ENCODE measurements at places on chromosomes 4 and X. TPM values are rescaled to one million over a fixed set of nuclear protein-coding genes. Genes with fewer than 3 reads are reported as not detected.
A peak's percentile ranks its signal among the peaks of the same experiment; 100 is the strongest.

GRCh38 chrX:40844471-40844870 is 109.1 kb upstream of the MED14 start:
- no peak for DNase-seq

DNA sequence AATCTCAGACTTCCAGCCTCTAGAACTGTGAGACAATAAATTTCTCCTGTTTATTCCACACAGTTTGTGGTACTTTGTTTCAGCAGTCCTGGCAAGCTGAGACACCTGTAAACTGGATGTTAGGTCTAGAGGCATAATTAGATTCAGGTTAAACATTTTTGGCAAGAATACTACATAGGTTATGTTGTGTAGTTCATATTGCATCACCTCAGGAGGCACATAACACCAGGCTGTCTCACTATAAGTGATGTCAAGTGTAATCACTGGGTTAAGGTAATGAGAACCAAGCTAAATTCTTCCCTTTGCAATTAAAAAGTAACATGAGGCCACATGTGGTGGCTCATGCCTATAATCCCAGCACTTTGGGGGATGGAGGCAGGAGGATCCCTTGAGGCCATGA is 214.2 kb downstream of the ZNF674 start:
- no peak for DNase-seq

GRCh38 chr4:119315036-119315435 is 6.9 kb downstream of the FABP2 start:
- DNase-seq, result no peak

DNA sequence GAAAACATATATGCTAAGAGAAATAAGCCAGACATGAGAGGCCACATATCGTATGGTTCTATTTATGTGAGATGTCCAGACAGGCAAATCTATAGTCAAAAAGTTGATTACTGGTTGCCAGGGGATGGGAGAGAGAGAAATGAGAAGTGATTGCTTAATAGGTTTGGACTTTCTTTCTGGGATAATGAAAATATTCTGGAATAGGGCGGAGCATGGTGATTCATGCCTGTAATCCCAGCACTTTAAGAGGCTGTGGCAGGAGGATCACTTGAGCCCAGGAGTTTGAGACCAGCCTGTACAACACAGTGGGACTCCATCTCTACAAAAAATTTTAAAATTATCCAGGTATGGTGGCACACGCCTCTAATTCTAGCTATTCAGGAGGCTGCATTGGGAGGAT is 22.4 kb downstream of the RBM47 start:
- DNase-seq, result no peak

GRPR gene
- 0.40 TPM for total RNA-seq

- DNase-seq, result no peak
Measured at GRCh38 chrX:111568817-111569216, 57.4 kb downstream of the SERTM2 start.

GRCh38 chr4:113587640-113588275 is 173.8 kb downstream of the CAMK2D start:
- no peak for DNase-seq

GRCh38 chr4:96912716-96913115 is 1072.8 kb downstream of the PDHA2 start:
- DNase-seq, result no peak

DNA sequence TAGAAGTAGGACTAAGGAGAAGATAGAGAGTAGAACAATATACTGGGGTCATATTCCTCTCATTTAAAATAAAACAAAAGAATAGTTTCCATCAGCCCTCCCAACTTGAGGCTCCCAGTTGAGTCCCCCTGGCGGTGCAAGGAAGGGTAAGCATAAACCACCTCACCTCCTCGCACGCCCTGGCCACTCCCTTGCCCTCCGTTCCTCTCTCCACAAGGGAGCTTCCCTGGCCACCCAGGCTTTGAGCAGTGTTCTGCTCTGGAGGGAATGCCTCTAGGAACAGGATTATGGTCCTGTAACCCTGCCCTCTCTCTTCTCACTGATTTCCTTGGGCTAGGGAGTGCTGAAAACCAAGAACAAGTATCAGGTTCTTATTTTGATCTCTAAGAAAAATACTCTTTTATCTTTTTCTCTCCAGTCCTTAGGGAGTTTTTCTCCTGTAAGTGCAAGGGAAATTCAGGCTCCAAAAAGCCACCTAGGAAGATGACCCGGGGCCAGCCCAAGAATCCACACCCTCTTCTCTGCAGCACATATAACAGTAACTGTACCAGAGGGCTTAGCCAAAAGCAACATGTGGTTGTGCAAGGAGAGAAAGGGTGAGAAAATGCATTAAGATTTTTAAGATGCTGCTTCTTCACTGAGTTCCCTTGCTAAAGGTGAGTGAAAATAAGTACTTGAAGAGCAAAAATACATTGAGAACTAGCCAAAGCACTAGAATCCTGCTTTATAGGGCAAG is 69.9 kb downstream of the USP38 start:
- DNase-seq, result no peak

SLIT2 gene
- total RNA-seq, result 6.0 TPM

DNA sequence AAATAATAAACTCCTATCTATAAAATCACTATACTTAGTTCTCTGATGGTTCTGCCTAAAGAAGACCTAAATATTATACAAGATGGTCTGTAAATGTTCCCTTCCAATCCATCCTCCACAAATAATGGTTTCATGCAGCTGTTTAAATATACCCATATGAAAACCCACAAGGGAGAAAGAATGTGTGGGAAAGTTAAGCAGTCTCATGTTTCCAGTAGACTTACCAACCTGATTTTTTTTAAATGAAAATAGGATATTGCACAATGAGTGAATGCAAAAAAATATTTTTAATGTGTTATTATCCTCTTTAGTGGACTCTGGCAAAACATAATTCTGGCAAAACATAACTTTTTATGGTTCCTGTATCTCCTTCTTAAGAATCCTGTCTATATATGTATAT is 23.3 kb downstream of the CAMK2D start:
- no peak for DNase-seq

DNA sequence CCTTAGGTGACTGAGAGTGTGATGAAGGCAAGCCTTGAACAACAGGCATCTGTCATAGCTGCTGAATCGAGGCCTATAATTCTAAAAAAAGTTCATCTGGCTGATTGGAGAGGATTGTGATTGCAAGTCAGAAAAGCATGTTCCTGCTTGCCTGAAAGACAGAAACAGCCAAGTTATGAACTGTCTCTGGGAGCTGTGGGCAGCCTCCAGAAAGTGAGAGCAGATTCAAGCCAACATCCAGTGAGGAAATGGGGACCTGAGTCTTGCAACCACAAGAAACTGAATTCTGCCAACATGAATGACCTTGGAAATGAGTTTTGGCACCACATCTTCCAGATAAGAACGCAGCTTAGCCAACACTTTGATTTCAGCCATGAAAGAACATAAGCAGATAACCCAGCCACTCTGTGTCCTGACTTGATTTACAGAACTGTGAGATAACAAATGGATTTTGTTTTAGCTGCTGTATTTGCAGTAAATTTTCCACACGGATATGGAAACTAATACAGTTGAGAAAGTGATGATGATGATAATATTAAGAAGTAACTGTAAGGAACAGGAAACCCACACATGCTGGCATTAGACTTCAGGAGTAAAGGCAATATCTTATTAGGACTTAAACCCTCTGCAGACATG is 240.3 kb upstream of the NDST3 start:
- no peak for DNase-seq

DNA sequence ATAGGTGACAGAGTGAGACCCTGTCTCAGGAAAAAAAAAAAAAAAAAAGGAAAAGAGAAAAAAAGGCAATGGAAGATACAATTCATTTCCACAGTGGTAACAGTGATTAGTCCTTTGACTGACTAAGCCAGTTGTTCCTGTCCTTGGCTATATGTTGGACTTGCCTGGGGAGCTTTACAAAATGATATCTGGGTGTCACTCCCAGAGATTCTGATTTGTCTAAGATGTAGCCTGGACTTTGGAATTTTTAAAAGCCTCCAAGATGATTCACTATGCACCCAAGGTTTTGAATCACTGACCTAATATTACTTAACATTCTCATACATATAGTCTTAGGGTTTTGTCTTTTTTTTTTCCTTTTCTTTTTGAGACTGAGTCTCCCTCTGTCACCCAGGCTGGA is 16.9 kb downstream of the HELQ start:
- DNase-seq, result no peak

FGA gene
- not detected for total RNA-seq

DNA sequence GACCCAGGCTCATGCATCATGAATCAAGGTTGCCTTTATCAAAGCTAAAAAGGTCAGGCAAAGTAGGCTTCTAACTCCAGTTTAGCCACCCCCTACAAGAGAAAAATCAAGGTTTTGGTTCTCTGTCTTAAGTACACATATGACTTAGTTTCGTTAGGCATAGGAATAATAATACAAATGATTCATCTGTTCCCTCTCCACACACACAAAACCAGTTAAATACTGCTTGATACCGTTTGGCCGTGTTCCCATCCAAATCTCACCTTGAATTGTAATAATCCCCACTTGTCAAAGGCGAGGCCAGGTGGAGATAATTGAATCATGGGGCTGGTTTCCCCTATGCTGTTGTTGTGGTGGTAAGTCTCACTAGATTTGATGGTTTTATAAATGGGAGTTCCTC is 226.2 kb downstream of the HS6ST2 start:
- no peak for DNase-seq

BST1 gene
- 3.8 TPM for total RNA-seq

MAOA gene
- total RNA-seq, result 97.8 TPM

GRCh38 chrX:133440081-133440796 is 24.9 kb upstream of the GPC4 start:
- no peak for DNase-seq

TEC gene
- 1.1 TPM for total RNA-seq

DNA sequence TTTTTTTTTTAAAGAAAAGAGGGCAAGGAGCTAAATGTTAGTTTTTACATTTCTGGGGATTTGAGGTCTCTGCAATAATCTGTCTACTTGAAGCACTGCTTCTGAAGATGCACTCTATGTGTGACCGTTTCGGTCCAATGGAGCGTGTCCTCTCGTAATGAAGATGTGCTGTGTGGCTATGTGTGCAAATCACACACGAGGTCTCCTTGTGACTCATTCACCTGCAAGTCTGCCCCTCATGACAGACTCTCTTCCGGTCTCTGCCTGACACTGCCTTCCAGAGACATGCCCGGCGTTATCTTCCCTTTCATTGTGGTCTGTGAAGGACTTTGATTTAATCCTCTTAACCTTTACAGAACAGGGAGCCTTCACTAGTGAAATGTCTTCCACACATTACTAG is 84.3 kb downstream of the TRAM1L1 start:
- DNase-seq, result no peak

FAAH2 gene
- not detected for total RNA-seq

GRCh38 chrX:131854581-131854980 is 168.5 kb upstream of the STK26 start:
- DNase-seq, result no peak

- DNase-seq, result peak; percentile 8
Measured at GRCh38 chrX:136608295-136608933, 39.5 kb upstream of the CD40LG start.

TDO2 gene
- not detected for total RNA-seq

GRCh38 chrX:47637546-47638195 is 7.9 kb upstream of the CFP start:
- no peak for DNase-seq

- DNase-seq, result no peak
Measured at GRCh38 chrX:17635231-17635630, 102.1 kb upstream of the SCML1 start.

- no peak for DNase-seq
Measured at GRCh38 chr4:175656649-175657048, 155.4 kb downstream of the GPM6A start.

DNA sequence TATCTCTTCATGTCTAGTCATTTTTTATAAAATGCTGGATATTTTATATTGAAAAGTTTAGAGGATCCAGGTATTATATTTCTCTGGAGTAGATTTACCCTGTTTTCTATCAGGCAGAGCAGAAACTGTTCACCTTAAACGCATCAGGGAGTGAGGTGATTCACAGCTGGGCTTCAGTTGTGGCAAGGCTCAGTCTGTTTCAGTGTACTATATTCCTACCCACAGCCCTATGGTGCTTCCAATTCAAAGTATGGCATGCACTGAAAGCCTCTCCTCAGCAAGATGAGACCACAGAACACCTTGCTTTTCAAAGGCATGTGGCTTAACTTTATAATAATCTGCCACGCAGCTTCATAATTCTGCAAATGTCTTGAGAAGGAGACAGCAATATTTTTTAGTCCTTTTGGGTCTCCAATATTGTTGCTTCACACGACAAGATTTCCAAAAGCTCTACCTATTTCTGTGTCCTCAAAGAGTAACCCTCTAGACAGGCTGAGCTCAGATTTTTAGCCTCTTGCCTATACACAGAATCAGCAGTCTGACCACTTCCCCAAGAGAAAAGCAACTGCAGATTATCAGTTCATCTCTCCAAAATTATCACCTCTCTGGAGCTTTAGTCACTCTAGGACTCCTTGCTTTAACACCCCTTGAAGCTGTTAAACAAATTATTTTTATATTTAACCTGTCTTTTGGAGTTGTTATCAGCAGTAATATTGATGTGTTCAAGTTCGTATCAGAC is 24.4 kb downstream of the PRDM5 start:
- no peak for DNase-seq

C4orf50 gene
- total RNA-seq, result not detected

DNA sequence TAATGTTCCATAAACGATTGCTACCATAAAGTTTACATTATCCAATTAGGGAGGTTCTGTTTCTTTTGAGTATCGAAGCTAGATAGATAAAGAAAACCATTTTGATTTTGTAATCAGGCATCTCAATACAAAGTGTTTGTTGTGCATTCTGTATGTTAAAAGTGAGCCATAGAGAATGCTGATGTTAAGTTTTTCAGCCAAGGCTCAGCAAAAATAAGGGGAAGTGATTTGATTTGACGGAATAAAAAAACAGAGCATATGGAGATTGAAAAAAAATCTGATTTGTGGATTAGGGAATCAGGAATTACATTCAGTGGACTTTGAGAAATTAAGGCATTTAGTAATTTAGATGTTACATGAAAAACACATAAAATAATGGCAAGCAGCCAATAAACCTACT is 314.8 kb downstream of the PPP3CA start:
- DNase-seq, result no peak

GRCh38 chr4:103947617-103948016 is 227.8 kb upstream of the TACR3 start:
- DNase-seq, result no peak

DNA sequence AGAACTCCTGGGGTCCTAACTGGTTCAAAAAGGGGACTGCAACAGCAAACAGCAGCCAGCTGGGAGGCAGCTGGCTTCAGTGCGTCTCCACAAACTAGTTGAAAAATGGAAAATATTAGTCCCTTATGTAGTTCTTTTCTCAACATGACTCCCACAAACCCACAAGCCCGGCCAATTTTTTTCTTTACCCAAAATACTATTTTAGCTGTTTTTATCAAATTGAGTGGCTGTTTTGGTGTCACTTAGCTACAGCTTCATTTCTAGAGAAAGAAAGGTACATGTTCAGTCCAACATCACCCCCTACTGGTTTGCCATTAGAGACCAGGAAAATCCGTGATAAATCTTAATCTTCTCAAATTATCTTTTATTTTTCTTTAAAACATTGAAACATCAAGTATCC is 97.2 kb downstream of the GUCY2F start:
- DNase-seq, result no peak
